Fibroblast of skin of abdomen (primary cell): ENCODE measurements at places on chromosomes 16 and 17.
A peak's percentile ranks its signal among the peaks of the same experiment; 100 is the strongest.

- DNase-seq, result no peak
Observed at GRCh38 chr17:37111329-37111728, 162.6 kb downstream of the AATF start.

GRCh38 chr17:74257311-74257710 is 16.7 kb upstream of the DNAI2 start:
- DNase-seq, result no peak

GRCh38 chr16:60166111-60166510 is 1432.0 kb upstream of the GOT2 start:
- no peak for DNase-seq

DNA sequence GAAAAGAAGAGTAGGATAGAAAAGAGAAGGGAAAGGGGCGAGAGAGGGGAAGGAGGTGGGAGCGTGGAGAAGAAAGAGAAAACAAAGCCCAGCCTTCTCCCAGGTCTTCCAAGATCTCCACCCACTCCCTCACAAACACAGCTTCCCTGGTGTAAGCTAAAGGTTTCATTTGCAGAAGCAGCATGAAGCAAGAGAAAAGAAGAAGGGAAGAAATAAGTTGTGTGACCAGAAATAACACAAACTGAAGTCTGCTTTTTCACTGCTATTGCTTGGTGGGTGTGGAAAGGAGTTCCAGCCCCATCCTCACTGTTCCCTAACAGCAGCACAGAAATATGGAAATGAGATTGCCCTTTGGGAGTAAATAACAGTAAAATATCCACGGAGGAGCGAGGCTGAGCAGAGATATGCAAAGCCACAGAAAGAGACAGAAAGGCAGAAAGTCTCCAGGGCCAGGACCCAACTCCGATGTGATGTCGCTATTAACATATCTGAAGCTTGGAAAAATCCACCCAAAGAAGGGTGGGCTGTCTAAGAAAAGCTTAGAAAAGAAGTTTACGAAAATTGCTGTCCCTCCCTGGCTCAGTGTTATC is 10.3 kb upstream of the GAS7 start:
- DNase-seq, result no peak

DNA sequence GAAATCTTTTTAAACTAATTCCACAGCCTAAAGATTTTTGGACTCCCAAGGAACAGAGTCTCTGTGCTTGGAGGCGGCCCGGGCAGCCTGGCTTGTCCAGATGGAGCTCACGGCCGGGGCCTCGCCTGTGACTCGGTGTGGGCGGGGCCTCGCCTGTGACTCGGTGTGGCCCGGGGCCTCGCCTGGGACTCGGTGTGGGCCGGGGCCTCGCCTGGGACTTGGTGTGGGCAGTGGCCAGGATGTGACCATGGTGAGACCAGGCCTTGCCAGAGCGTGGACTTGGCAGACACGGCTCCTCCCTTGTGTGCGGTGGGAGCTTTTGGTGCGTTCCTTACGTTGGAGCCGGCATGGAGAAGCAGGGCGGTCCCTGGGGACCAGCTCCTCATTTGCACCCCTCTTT is 92.3 kb downstream of the METRNL start:
- no peak for DNase-seq

DNA sequence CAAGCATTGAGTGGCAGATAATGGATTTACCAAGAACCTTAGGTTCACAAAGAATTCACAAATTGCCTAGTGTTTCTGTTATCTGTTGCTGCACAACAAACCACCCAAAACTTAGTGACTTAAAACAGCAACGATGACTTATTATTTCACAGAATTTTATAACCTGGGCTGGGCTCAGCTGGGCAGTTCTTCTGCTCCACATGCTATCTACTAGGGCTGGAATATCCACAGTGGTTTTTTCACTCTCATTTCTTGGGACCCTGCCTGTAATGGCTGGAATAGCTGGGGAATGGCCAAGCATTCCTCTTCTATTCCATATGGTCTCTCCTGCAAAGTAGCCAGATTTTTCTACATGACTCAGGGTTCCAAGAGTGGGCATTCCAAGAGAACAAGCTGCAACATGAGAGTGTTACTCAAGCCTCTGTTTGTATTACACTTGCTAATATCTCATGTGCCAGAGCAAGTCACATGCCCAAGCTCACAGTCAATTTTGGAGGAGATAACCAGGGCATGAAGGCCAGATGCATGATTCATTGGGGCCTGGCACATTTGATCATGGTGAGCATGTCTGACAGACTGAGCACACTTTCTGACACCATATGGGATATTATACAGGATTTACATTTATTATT is 4.9 kb upstream of the PSMD7 start:
- peak; percentile 18 for DNase-seq

DNA sequence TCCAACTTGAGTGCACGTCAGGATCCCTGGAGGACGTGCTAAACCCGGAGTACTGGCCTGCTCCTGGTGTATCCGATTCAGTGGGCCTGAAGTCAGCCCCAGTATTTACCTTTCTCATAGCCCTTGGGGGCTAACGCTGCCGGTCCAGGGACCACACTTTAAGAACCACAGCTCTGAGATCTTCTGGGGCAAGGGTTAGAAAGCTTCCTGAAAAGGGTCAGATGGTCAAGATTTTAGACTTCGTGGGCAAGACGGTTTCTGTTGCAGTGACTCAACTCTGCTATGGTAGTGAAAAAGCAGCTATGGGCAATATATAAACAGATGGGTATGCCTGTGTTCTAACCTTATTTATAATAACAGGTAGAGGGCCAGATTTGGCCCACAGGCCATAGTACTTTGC is 14.6 kb upstream of the USP10 start:
- DNase-seq, result no peak

DNA sequence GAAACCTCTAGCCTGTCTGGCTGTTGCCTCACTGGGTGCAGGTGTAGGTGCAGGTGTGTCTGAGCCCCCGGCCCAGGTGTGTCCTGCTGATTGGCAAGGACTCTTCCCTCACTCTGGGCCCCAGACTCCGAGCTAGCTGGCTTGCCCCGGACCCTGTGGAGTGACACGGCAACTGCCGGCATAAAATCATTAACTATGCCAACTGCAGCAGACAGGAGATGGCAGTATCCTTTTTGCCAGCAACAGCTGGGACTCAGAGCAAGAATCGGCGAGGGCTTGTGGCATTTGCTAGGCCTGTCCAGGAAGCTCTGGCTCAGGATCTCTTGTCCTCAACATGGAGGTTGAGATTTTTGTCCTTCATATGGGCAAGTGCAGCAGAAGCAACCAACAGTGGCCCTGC is 20.8 kb downstream of the CIAPIN1 start:
- DNase-seq, result no peak

DNA sequence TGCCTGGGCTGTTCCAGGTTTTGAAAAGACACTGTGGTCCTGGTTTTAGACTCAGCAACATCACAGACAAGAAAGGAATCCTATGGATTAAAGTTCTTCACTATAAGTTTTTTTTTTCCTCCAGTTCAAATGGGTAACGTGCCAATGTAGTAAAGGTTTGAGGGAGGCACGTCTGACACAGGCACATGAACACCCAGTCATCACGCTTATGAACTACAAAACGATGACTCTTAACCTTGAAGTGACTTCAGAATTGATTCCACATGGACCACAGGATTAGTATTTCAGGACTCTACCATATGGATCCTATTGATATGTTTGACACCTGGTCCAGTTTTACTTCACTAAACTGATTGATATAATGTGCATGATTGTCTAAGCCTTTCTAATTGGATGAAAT is 2.3 kb downstream of the PRMT7 start:
- no peak for DNase-seq

- DNase-seq, result no peak
Observed at GRCh38 chr16:27441998-27442397, 40.0 kb downstream of the IL21R start.

DNA sequence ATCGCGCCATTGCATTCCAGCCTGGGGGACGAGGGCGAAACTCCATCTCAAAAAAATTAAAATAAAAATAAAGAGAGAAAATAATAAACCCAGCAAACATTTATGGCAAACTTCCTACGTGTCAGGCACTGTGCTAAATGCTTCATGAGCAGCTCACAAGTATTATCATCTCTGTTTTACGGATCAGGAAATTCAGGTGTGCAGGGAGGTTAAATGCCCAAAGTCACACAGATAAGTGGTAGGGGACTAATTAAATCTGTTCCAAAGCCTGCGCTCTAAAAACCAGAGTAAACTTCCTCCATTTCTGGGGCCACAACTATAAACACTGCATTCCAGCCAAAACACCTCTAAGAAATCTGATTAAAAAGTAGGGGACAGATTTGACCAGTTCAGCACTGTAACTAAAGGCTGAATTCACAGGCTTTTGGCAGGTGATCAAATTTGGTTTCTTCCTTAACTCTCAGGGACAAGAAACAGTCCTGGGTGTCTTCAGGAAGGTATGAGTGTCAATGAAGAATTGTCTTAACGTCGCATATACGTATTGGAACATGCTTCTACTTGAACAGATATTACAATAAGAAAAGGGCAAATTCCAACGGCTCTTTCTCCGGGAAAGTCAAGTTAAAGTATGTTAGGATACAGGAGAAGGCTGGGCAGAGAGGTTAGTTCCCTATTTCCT is 996 bp downstream of the STRADA start:
- DNase-seq, result no peak

GRCh38 chr16:83940630-83941378 is 12.2 kb upstream of the OSGIN1 start:
- no peak for DNase-seq

GRCh38 chr17:62062302-62062701 is 2.8 kb downstream of the MED13 start:
- DNase-seq, result peak; percentile 11

DNA sequence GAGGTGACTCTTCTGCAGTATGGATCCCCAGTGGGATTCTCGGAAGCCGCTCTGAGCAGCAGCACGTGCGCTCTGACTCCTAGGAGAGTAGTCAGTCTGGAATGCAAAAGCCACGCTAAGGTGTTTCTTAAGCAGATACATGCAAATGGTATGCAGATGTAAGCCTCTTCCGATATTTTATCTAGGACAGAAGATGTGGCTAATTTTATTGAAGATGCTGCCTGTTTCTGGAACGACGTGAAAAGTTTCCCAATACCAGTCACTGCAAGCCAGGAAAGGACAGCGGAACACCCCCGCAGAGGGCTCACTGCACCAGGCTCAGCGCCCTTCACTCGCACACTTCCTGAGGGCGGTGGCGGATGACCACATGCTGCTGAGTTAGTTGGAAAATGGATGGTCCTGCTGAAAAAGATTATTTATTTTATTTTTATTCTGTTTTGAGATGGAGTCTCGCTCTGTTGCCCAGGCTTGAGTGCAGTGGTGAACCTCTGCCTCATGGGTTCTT is 10.1 kb downstream of the FADS6 start:
- peak; percentile 16 for DNase-seq

DNA sequence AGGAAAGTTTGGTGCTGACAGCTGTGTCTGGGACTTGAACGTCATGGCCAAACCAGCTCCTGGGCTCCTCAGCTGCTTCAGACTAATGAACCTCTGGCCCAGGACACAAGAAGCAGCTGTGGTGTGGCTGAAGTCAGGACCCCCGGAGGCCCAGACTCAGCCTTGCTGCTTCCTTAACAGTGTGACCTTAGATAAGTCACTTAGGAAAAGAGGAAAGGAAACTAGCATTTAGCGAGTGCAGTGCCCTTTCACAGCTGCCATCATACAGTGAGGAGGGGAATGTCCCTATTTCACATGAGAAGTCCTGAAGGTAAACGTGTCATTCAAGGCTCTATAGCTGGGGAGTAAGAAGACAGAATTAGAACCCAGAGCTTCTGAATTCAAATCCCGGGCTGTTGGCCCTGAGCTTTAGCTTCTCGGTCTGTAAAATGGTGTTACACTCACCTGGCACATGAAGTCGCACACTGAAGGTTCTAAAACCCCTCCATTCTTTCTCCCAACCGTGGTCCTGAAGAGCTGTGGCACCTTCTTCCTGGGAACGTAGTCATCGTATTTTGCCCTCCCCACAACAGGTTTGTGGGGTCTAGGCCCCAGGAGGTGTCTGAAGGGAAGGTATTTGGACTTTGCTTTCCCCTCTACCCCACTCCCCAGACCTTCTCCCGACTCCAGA is 910 bp upstream of the RAMP2 start:
- DNase-seq, result no peak

GRCh38 chr17:39765766-39766165 is 28.0 kb downstream of the GRB7 start:
- no peak for DNase-seq

- no peak for DNase-seq
Observed at GRCh38 chr16:18783430-18784341, 6.4 kb downstream of the RPS15A start.

- DNase-seq, result peak; percentile 53
Observed at GRCh38 chr17:40062329-40063186, at the start of gene THRA. Gene THRA, plus strand, starts transcription at chr17:40062965. Its CDS starts 11,524 bp downstream, at chr17:40074489.

- no peak for DNase-seq
Observed at GRCh38 chr16:87264634-87265033, 52.6 kb downstream of the C16orf95 start.

- no peak for DNase-seq
Observed at GRCh38 chr16:9790199-9790598, 392.0 kb downstream of the GRIN2A start.

DNA sequence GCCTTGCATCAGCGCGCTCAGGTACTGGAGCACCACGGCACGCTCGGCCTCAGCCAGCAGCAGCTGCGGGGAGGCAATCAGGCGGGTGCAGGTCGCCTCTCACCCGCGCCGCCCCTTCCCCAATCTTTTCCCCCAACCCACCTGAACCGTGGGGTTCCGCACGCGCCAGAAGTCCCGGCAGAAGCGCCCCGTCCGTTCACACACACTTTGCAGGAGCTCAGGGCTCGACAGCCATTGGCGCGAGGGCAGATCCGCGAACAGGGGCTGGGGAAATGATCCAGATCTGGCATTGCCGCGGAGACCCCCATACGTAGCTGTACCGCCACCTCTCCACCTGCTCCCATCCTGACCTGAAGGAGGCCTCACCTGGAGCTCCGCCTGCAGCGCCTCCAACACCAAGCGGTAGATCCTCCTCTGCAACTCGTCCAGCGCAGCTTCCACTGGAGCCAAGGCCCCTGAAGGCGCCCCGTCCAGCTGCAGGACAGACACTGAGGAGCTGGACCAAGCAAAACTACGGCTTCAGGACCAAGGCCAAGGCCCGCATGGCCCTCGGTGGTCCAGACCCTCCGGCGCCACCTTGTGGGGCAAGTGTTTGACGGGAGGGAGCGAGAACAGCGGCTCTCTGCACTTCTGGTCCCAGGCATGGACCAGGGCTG is 1.4 kb upstream of the MATCAP1 start:
- DNase-seq, result peak; percentile 82

GRCh38 chr16:78900044-78900811 is 700.3 kb downstream of the MAF start:
- DNase-seq, result no peak

GRCh38 chr16:29877266-29877961 is 14.4 kb upstream of the CDIPT start:
- peak; percentile 16 for DNase-seq

DNA sequence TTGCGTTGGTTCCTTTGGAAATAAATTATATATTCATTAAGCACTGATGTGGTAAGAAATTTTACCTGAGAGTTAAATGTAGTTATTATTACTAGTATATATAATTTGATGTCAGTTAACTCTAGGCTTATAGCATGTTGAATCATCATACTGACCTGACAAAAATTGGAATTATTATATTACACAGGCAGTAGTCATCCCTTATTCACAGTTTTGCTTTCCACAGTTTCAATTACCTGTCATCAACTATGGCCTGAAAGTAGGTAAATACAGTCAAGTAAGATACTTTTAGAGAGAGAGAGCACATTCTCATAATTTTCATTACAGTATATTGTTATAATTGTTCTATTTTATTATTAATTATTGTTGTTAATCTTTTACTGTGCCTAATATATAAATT is 1074.7 kb downstream of the CDH11 start:
- no peak for DNase-seq

GRCh38 chr16:77434022-77434529 is 758 bp downstream of the ADAMTS18 start:
- no peak for DNase-seq

GRCh38 chr16:10616419-10616755 is 36.0 kb upstream of the EMP2 start:
- no peak for DNase-seq

GRCh38 chr17:69870091-69870530 is 204.9 kb upstream of the KCNJ16 start:
- DNase-seq, result peak; percentile 74
